ENCODE measurements at places on chromosomes 3 and 15.

DNA sequence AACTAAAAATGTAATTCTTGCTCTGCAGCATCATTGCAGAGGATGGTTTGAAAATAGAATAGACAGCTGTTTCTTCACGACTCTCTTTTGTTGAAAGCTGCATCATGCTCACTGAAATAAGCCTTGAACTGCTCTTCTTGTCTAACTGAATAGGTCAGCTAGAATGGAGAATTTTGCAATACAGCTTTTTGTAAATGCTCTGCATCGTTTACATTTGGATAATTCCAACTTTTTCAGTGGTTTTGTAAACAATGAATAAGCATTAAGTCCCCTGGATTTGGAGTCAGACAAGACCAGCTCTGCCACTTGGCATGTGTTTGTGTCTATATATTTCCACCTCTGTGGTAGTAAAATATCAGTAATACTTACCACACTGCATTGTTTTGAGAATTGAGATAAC, 95.2 kb downstream of the PLSCR2 start:
- no peak for DNase-seq

DNA sequence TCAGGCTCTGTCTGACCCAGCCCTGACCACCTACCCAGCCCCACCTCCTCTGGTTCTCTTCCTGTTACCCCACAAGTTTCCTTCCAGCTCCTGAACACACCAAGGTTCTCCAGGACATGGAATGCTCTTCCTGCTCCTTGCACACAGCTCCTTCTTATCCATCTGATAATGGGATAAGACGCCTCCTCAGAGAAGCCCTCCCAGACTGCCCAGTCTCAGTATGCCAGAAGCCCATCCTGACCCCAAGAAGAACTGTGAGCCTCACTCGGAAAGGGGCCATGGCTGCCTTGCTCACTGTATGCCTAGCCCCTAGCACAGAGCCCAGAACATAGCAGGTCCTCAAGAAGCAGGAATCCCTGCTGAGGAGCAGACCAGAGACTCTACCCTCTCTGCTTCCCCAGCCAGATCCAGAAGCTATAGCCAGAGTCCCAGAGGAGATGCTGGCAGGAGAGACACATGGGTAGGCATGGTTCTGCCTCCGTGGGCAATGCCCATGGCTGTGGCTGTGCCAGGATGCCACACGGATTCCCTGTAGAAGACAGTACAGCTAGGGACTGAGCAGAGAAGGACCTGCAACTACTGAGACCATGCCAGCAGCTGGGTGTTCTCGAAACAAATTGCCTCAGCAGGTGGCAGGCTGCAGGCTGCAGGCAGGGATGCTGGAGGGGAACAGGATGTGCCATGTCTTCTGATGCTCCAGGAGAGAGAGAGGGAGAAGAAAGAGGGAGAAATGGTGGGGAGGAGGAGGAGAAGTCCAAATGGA, 74.0 kb upstream of the LINGO1 start:
- DNase-seq, result no peak

GRCh38 chr3:54570008-54570407, 357.9 kb downstream of the LRTM1 start:
- DNase-seq, result no peak

DNA sequence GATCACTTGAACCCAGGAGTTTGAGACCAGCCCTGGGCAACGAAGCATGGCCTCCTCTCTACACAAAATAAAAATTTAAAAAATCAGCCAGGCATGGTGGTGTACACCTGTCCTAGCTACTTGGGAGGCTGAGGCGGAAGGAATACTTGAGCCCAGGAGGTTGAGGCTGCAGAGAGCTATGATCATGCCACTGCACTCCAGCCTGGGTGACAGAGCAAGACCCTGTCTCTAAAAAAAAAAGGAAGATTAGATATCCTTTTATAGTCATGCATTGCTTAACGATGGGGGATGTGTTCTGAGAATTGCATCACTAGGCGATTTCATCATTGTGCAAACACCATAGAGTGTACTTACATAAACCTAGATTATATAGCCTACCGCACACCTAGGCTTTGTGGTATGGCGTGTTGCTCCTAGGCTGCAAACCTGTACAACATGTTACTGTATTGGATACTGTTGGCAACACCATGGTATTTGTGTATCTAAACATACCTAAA, 12.6 kb downstream of the ALAS1 start:
- DNase-seq, result no peak

- DNase-seq, result no peak
Observed at GRCh38 chr15:42385206-42385979, 26.1 kb downstream of the CAPN3 start.

DNA sequence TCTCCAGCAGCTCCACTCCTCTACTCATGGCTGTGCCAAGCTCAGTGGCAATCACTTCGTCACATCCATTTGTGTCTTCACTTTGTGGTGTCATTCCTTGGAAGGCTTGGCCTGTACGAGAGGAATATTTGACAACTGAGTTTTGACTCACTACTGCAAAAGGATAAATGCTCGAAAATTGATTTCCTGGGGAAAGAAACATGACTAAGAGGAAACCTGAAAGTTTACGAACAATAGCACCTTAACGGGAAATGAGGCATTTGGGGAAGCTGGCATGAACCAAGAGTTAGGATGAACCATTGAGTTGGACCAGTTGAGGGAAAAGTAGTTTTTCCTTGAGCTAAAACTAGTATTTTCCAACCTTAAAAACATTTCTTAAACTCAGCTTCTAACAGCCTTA, 74.2 kb upstream of the ABHD17C start:
- no peak for DNase-seq

DNA sequence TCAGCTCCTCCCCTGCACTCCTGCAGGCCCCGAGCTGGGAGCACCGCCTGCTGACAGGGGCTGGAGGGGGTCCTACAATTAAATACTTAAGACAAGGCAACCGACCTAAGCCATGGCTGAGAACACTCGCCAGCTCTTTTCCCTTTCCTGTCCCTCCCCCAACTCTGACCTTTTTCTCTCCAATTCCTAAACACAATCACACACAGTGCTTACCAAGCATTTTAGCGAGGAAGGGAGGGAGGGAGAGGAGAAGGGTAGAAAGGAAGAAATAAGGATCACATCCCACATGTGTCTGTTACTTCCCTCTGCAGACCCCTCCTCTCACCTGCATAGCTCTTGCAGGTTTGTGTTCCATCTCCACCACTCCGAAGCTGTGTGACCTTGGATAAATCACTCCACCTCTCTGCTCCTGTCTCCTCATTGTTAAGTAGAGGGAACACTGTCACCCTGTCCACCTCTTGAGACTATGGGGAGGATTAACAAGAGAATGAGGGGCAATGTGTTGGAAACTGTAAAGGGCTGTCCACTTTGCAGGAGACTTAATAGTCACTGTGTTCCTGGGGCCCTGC, 63.6 kb downstream of the CYP11A1 start:
- no peak for DNase-seq

GRCh38 chr15:72785432-72785831, 1.9 kb upstream of the ADPGK start:
- DNase-seq, result peak; percentile 22

DNA sequence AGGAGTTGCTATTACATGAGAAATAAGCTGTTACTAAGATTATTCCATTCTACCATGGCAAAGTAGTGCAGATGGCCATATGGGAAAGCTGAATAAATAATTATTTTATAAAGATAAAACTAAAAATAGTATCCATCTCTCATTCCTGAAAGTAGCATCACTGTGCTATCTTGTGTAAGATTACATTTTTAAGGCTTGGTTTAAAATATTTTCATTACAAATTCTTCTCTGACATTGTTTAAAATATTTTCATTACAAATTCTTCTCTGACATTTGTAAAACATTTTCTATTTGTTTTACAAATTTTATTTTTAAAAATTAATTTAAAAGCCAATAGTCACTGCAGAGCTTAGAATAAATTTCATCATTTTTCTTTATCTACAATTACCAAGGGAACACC, 665.5 kb upstream of the NAALADL2 start:
- no peak for DNase-seq

DNA sequence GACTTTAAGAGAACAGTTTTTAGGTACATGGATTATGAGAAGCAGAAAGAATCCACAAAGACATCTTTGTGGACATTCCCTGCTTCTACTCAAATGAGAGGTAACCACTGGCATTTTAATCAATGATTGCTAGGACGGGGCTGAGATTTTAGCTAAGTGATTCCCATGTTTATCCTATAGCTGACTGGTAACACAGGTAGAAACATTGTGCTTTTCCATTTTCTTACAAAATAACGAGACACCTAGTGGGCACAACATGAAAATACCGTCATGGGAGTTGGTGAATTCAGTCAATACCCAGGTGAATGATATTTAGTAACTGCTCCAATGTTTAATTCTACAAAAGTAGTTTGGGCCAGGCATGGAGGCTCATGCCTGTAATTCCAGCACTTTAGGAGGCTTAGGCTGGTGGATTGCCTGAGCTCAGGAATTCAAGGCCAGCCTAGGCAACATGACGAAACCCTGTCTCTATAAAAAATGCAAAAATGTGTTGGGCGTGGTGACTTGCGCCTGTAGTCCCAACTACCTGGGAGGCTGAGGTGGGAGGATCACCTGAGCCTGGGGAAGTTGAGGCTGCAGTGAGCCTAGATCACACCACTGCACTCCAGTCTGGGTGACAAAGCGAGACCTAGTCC, 37.2 kb upstream of the DENND4A start:
- DNase-seq, result no peak

DNA sequence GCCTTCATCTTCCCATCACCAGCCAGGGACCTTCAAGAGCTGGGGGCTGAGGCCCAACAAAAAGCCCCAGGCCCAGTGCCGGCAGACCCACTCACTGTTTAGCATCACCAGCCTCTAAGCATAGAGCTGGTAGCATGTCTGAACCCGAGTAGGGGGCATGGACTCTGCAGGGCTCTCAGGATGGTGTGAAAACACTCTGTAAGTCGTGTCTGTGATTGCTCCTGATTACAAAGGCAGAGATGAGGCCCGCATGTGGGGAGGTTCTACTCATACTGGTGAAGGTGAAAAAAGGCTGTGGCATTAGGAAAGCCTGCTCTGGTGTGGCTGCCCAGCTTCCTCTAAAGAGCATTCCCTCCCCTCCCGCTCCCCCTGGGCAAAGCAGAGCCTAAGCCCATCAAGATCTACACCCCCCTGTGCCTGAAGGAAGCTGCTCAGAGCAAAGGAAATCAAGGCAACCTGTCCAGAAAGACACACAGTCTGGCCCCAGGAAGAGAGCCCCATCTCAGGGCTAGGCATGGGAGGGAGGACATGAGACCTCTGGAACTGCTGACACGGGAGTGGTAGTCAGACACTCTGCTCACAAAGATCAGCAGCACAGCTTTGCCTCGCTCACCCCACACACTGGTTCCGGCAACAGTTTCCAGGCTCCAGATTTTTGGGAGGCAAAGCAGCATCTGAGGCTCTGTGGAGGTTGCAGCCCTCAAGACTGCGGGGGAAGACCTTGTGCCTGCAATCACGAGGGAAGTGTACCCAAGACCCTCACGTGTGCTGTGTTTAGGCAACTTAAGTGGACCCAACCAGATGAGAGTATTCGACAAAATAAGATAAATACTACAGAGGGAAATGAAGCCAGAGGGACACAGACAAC, 36.7 kb downstream of the CCDC12 start:
- DNase-seq, result no peak

GRCh38 chr3:47978386-47978785, 37.8 kb downstream of the MAP4 start:
- no peak for DNase-seq

DNA sequence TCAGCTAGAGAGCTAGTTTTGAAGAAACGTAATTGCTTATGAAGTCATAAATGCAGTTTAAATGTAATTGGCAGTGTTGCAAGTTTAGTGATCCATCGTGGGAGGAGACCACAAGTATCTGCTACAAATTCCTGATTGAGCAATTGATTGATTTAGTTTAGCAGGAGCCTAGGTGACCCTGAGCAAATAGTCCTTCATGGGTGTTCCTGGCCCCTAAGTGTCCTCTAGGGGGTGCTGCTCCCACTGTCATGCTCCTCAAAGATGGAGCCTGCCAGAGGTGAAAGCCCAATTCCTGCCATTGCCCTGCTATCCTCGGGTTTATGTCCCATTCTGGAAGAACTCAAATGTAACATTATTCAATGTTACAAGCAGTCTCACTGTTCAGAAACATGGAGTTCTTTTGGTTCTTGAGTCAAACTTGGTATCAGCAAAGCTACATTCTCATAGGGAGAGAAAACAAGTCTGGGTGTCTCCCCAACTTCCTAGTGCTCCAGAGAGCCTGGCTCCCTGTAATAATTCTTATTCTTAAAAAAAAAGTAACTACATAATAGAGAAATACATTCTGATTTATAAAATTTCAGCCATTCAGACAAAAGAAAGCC, 29.8 kb upstream of the SENP5 start:
- peak; percentile 49 for DNase-seq

GRCh38 chr15:38217191-38217595, 35.4 kb upstream of the SPRED1 start:
- DNase-seq, result no peak

GRCh38 chr3:128984596-128984995, 9.3 kb downstream of the CFAP92 start:
- DNase-seq, result no peak

Measured in ovary (tissue), 10 donors.